ENCODE measurements at places on chromosomes 12 and 14.
A peak's percentile ranks its signal among the peaks of the same experiment; 100 is the strongest.

DNA sequence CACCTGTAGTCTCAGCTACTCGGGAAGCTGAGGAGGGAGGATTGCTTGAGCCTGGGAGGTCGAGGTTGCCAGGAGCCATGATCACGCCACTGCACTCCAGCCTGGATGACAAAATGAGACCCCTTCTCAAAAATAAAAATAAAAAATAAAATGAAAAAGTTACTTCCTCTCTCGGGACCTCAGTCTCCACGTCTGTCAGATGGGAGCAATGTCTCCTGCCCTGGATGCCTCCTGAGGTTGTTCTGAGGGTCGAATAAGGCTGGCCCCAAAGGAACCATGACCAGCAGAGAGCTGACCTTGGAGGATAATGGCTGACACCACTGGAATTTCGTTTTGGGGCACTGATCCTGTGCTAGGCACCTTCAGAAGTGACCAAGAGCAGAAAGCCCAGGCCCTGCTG, 13.6 kb upstream of the RCOR1 start:
- no peak for DNase-seq

GRCh38 chr14:59275668-59276067, 87.2 kb downstream of the DAAM1 start:
- DNase-seq: no peak

GRCh38 chr14:79740066-79740601, 471.2 kb downstream of the DIO2 start:
- DNase-seq: no peak

GRCh38 chr14:24857277-24857676, 192.7 kb downstream of the STXBP6 start:
- no peak for DNase-seq

GRCh38 chr12:5433081-5433844, 1.4 kb downstream of the NTF3 start:
- no peak for DNase-seq

- peak; percentile 6 for DNase-seq
Observed at GRCh38 chr14:90060965-90061684, 669 bp upstream of the KCNK13 start.

- DNase-seq: no peak
Observed at GRCh38 chr14:74974364-74975058, 19.1 kb upstream of the PGF start.

DNA sequence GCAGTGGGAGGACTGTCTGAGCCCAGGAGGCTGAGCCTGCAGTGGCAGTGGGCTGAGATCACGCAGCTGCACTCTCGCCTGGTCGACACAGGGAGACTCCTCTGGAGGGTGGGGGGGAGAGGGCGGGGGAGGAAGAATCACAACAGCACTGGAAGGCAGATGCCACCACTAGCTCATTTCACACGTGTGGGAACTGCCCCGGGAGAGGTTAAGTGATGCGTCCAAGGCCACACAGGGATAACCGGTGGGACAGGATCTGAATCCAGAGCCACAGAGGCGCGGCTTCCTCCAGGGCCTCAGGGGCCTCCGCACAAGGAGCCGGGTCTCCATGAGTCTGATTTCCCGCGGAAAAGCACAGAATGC, 20.8 kb downstream of the STX2 start:
- DNase-seq: no peak

GRCh38 chr14:84708865-84709264, 821.1 kb upstream of the FLRT2 start:
- DNase-seq: no peak

DNA sequence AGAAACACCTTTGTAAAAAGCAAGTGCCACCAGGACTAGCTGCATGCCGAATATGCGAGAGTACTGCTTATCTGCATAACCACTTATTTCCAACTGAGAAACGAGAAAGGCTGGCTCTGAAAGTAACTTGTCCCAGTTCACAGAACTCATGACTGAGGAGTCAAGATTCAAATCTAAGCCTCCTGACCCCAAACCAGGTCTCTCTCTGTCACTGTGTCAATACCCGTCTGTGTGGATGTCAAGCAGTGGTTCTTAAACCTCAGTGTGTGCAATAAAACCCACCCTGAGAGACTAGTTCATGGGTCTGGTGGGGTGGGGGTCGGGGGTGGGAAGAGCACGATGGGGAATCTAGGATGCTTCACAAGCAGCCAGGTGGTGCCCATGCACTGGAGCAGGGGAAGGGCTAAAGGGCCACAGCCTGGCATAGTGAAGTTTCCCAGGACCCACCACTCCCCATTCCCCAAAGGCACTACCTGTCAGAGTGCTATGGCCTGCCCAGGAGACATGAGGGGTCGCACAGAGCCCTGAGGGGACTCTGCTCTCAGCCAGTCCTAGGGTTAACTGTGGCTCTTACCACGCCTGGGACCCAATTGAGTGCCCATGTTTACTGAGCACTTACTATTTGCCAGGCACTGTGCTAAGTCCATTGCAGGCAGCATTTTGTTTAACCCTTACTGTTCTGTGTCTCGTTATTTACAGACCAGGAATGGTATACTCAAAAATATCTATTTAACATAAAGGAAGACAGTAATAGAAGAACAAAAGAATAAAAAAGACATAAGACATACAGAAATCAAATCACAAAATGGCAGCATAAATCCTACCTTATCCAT, 33.4 kb upstream of the PNMA1 start:
- DNase-seq: no peak
